Neural cell (in vitro differentiated cells): ENCODE measurements at places on chromosomes 12 and 14. TPM values are rescaled to one million over a fixed set of nuclear protein-coding genes. Genes with fewer than 3 reads are reported as not detected.

RASSF9 gene
- polyA plus RNA-seq = 0.04 TPM in 1 of 2 replicates, not detected in the other

ENDOU gene
- not detected in 2 replicates for polyA plus RNA-seq

RIPK3 gene
- polyA plus RNA-seq = not detected in 2 replicates

SLC17A8 gene
- polyA plus RNA-seq = 0.08 and 0.22 TPM in 2 replicates

GLIPR1L1 gene
- polyA plus RNA-seq = not detected in 2 replicates

WNK1 gene
- polyA plus RNA-seq = 25.9 and 35.5 TPM in 2 replicates

PIK3C2G gene
- not detected in 2 replicates for polyA plus RNA-seq

SLC6A13 gene
- 1.4 and 1.6 TPM in 2 replicates for polyA plus RNA-seq

TAS2R30 gene
- 0.40 and 0.53 TPM in 2 replicates for polyA plus RNA-seq

TOMM20L gene
- not detected in 2 replicates for polyA plus RNA-seq

APOF gene
- not detected in 2 replicates for polyA plus RNA-seq

NID2 gene
- polyA plus RNA-seq = 0.48 and 1.1 TPM in 2 replicates

MUCL1 gene
- not detected in 2 replicates for polyA plus RNA-seq

TAS2R42 gene
- polyA plus RNA-seq = not detected in 2 replicates

HOXC12 gene
- polyA plus RNA-seq = not detected in 2 replicates

WBP11 gene
- 11.2 and 12.9 TPM in 2 replicates for polyA plus RNA-seq

NOVA1 gene
- polyA plus RNA-seq = 119 and 121 TPM in 2 replicates

SDR9C7 gene
- polyA plus RNA-seq = 0.63 TPM in 1 of 2 replicates, not detected in the other

RNASE3 gene
- not detected in 2 replicates for polyA plus RNA-seq

SLC25A21 gene
- polyA plus RNA-seq = 0.35 TPM in 1 of 2 replicates, not detected in the other

TMEM119 gene
- polyA plus RNA-seq = not detected in 2 replicates
